Activated T-helper 2 cell treated with anti-CD3 and anti-CD28 coated beads, Interferon-gamma antibody, Interleukin-2, Interleukin-4, amounts not matched to agents 10 μg/mL and 5 μg/mL and 100 μg/mL, durations not matched to agents 14 hours and 24 hours and 36 hours (primary cell): ENCODE measurements at places on chromosomes 6 and 20. TPM values are rescaled to one million over a fixed set of nuclear protein-coding genes. Genes with fewer than 3 reads are reported as not detected.
A peak's percentile ranks its signal among the peaks of the same experiment; 100 is the strongest.

POM121L2 gene
- total RNA-seq, result not detected in 2 replicates

CST5 gene
- total RNA-seq, result not detected in 2 replicates

MMP24OS gene
- total RNA-seq, result 31.4 and 33.0 TPM in 2 replicates

COL19A1 gene
- 0.14 and 0.16 TPM in 2 replicates for total RNA-seq

PSMB8 gene
- total RNA-seq, result 352 and 368 TPM in 2 replicates

PGBD1 gene
- 3.4 and 3.8 TPM in 2 replicates for total RNA-seq

PGC gene
- not detected in 2 replicates for total RNA-seq

RGS17 gene
- not detected in 2 replicates for total RNA-seq

SLC17A3 gene
- total RNA-seq, result 1.6 TPM in 2 replicates

DNA sequence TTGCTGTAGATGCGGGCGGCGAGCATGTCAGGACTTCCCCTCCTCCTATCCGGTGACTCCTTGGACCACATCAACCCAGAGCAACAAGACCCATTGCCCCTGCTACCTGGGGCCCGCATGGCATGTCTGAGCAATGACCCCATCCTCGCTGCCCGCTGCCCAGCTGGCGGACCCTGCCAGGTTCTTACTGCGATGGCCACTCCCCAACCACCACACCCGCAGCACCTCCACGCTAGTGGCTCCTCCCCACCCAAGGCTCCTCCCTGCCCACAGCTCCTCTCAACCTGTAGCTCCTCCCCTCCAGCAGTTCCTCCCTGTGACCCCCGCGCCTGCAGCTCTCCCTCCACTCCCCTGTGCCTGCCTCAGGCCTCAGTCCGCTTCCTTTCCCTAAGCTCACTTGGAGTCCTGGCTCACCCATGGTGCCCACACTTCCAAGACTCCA is 17.6 kb upstream of the SERPINB9 start:
- peak; percentile 3 for DNase-seq

DNA sequence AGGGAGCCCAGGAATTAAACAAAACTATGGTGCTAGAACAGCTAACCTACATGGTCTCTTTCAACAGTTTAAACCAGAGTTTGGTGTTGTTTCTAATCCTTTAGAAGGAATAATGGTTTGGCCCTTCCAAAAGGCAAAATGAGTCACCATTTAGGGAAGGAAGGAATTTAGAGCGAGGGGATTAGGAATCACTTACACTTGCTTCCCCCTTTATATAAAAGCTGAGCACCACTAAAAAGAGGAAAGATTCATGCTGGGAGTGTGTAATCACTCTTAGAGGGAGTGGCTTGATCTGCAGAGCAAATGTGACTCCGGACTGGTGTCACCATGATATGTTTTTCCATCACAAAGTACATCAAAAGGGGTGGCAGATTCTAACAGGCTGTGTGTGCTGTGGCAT is 63.6 kb downstream of the F13A1 start:
- DNase-seq, result no peak

- DNase-seq, result no peak
Observed at GRCh38 chr6:113122060-113122459, 735.1 kb upstream of the MARCKS start.

GRCh38 chr6:24391756-24392405 is 10.9 kb upstream of the MRS2 start:
- DNase-seq, result no peak

DNA sequence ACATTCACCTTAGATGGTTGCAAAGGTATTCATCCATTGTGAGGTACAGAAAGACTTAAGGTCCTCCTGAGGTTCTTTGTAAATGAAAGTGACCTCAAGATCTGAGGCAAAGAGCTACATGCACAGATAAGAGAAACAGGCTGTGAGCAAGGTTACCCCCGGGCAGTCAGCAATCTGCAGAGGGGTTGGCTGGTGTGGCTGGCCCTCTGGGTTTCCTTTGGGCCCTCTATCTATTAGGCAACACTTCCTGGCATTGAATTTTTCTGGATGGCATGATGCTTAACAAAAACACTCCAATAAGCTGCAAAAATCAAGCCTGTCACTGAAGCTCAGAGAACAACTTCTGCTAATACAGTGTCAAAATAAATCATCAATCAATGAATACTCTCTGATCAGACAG is 48.9 kb upstream of the RALGAPA2 start:
- DNase-seq, result no peak

- no peak for DNase-seq
Observed at GRCh38 chr6:3291346-3291745, 32.6 kb downstream of the PSMG4 start.

GRCh38 chr20:19301843-19302242 is 89.4 kb downstream of the SLC24A3 start:
- no peak for DNase-seq

DNA sequence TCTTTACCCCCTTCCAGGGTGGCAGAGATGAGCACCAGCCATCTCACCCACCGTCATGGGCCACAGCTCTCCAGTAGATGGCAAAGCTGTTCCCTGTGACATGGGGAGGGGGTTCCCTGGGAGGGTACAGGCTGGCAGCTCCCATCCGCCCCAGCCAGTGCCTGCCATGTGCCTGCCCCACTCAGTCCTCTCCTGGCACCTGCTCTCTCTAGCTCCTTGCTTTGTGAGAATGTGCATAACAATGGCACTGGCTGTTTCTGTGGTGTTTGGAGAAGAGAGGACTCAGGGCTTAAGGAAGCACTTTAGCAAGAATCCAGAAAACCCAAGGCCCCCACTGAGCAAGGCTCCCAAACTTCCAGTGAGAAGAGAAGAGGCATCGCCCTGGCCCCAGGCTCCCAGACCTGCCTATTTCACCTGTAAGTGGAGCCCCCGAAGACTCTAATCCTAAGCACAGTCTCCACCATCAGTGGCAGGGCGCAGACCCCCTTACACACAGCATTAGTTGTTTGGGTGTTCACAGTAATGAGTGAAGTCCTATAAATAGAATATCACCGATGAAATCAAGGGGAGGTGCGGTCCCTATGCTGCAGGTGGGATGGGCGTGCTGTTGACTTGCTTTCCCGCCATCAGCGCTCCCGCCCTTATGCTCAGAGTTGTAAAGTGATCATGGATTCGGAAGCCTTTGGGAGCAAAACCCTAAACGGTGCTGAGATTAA is 110.2 kb downstream of the AGPAT4 start:
- DNase-seq, result no peak

GRCh38 chr6:125132058-125132457 is 21.5 kb upstream of the TPD52L1 start:
- DNase-seq, result no peak

DNA sequence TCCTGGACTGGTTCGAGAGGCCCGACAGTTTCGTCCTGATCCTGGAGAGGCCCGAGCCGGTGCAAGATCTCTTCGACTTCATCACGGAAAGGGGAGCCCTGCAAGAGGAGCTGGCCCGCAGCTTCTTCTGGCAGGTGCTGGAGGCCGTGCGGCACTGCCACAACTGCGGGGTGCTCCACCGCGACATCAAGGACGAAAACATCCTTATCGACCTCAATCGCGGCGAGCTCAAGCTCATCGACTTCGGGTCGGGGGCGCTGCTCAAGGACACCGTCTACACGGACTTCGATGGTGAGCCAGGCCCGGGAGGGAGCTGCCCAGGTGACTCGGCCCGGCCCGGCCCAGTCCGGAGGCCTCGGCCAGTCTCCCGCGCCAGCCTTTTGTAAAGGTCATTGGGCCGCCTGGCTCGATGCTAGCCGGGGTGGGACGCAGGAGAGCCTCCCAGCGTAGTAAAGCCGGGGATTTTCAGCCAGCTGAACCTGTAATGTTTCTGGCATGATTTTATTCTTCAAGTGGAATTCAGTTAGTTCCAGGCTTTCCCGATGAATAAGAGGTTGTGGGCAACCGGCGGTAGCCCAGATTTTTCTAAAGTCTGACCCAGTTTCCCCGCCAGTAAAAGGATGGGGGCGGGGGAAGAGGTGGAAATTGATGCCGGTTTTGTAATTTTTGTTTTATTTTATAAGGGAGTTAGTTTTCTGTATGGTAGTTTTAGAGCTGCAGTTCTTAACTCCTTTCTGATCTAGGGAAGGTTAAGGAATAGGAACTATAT is 1.4 kb downstream of the PIM1 start:
- peak; percentile 39 for DNase-seq

DNA sequence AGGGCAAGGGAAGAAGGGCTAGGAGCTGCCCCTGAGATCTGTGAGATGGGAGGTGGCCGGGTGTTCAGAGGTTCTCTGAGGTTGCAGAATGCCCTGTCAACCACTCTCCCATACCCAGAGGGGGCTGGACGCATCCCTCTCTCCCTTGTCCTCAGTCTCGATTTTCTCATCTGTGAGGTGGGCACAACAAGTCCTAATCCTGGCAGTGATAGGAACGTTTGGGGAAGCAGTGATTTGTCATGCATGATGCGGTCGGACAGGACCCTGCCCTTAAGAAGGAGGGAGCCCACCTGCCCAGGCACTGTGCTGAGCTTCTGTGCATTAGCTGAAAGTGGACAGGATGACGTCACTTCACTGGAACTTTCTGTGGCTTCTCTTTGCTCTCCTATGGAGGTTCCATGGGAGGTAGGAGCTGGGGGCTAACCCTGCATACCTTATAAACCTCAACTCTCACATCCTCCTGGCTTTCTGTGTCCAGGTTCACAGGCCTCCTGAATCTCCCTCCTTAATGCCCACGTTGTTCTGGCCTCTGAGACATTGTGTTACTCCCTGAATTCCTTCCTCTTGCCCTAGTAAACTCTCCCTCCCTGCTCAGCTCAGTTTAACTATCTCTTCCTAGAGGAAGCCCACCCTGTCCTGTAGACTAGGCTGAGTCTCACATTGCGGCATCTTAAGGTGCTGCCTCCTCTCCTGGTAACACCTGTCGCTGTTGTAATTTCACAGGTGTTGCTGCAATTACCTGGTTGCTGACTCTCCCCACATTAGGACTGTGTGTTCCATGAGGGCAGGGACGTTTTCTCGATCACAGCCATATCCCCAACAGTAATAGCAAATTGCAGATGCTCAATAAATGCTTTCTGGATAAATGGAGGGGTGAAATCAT is 30.1 kb upstream of the CSNK2A1 start:
- no peak for DNase-seq

GRCh38 chr20:1994627-1995026 is 769 bp upstream of the PDYN start:
- DNase-seq, result no peak

GRCh38 chr6:157813191-157813590 is 9.9 kb upstream of the SNX9 start:
- DNase-seq, result no peak

DNA sequence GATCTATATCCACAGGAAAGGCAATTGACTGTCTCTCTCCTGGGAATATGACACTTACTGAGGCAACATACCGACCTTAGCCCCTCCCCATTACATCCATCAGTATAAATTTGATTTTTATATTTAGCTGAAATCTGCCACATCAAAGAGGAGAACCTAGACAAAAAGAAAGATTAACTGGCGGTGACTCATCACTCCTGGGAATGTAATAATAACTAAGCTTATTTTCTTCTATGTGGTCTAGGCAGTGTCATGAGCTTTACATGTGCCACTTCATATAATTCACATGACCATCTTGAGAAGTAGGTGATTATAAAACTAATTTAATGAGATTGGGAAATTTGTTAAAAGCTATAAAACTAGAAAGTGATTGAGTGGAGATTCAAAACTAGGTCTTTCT is 520.0 kb upstream of the HS3ST5 start:
- DNase-seq, result no peak

GRCh38 chr20:25592135-25592852 is 7.0 kb upstream of the NINL start:
- DNase-seq, result no peak

DNA sequence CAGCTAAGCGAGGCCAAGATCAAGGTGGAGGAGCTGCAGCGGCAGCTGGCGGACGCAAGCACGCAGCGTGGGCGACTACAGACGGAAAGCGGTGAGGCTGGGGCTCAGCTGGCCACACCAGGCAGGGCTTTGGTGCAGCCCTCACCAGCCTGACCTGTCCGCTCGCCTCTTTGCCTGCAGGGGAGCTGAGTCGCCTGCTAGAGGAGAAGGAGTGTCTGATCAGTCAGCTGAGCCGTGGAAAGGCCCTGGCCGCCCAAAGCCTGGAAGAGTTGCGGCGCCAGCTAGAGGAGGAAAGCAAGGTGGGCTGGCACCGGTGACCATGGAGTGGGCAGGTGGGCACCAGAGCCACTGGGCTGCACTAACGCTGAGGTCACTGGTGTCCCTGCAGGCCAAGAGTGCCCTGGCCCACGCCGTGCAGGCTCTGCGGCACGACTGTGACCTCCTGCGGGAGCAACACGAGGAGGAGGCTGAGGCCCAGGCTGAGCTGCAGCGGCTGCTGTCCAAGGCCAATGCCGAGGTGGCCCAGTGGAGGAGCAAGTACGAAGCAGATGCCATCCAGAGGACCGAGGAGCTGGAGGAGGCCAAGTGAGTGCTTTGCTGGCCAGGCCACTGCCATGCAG is 42.8 kb downstream of the MYH7B start:
- DNase-seq, result no peak

DNA sequence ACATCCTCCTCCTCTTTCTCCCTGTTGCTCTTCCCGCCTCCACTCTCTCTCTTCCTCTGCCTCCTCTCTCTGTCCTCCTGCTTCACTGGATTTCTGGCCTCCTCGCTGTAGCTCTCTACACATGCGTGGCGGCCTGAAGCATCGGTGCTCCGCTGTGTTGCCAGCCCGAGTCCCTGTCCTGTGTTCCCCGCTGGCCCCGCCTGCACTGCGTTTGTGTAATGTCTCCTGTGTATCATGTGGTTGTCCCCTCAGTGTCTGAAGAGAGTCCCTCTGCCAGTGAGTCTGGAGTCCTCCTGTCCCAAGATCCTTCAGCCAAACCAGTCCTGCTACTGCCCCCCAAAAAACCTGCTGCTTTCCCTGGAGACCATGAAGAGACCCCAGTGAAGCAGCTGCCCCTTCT is 143.8 kb downstream of the TBC1D7 start:
- no peak for DNase-seq

DNA sequence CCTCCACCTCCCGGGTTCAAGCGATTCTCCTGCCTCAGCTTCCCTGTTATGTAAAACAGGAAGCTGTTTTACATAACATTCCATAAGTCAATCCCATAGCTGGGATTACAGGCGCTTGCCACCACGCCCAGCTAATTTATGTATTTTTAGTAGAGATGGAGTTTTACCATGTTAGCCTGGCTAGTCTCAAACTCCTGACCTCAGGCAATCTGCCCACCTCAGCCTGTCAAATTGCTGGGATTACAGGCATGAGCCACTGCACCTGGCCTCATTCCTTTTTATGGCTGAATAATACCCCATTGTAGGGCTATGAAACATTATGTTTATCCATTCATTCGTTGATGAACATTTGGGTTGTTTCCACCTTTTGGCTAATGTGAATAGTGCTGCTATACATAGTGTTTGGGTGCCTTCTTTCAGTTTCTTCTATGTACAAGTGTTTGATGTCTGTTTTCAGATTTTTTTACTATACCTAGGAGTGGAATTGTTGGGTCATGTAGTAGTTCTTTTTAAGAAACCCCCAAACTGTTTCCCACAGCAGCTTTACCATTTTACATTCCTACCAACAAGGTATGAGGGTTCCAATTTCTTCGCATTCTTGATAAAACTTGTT is 138.7 kb upstream of the COL21A1 start:
- no peak for DNase-seq

- no peak for DNase-seq
Observed at GRCh38 chr20:50731930-50732690, 730 bp downstream of the PARD6B start.
